ENCODE measurements at places on chromosomes 12 and 14. TPM values are rescaled to one million over a fixed set of nuclear protein-coding genes. Genes with fewer than 3 reads are reported as not detected.

DNA sequence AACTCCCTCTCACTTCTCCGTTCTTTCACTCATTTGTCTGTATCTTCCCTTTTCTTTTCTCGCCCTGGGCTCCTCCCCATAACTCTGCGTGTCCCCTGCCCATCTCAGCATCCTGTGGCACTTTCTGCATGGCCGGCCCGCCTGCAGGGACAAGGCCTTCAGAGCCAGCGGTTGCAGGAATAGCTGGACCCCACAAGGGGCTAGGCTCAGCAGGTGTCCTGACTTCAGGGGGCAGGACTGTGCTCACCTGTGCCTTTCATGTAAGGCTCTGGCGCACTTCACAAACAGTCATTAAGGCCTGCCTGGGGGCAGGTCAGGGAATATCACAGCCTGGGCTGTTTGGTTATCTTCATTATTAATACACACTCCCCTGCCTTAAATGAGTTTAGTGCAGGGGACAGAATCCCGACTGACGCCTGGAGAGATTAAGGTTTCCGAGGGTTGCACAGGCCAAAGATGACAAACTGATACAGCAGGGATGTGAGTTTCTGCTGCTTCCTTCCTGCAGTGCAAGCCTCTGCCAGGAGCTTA lies 768.8 kb upstream of the TBX3 start:
- no peaks in the 10 kb centered on the region for H3K27me3 ChIP-seq
- DNase-seq = no peak
- H3K4me3 ChIP-seq = no peak overlapping the region

Gene IRAK3
- not detected for total RNA-seq

DNA sequence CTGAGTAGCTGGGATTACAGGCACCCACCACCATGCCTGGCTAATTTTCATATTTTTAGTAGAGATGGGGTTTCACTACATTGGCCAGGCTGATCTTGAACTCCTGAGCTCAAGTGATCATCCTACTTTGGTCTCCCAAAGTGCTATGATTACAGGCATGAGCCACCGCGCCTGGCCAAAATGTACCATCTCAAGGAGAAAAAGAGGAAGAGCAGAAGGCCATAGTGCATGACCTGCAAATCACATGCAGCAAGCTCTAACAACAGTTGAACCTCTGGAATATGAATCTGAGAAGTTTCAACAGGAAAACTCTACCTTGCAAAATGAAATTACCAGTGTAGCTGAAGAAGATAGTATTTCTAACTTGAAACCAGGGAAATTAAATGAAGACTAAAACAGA lies 17.1 kb upstream of the SERPINA1 start:
- H3K4me1 ChIP-seq = no peaks in the 10 kb centered on the region
- no peaks in the 10 kb centered on the region for H3K36me3 ChIP-seq
- H3K27me3 ChIP-seq = 0 out of 2 replicates have a peak, but pooled peaks cover 3% of the 10 kb centered on the region
- H3K4me3 ChIP-seq = no peak overlapping the region
- no peak overlapping the region for H3K27ac ChIP-seq

Gene KRT75
- not detected for total RNA-seq

GRCh38 chr12:99553461-99553860 lies 94.1 kb upstream of the GARIN6 start:
- H3K4me3 ChIP-seq = no peak overlapping the region
- H3K27ac ChIP-seq = no peak overlapping the region
- no peak for DNase-seq
- no peaks in the 10 kb centered on the region for H3K36me3 ChIP-seq
- H3K4me1 ChIP-seq = no peaks in the 10 kb centered on the region

Gene TMEM121
- total RNA-seq = not detected

- no peak overlapping the region for H3K27ac ChIP-seq
- H3K36me3 ChIP-seq = no peaks in the 10 kb centered on the region
- H3K27me3 ChIP-seq = no peaks in the 10 kb centered on the region
- H3K4me1 ChIP-seq = peaks cover 8% of the 10 kb centered on the region
- no peak overlapping the region for H3K4me3 ChIP-seq
These were observed 67.1 kb downstream of the CRACR2A start for GRCh38 chr12:3685830-3686229.

DNA sequence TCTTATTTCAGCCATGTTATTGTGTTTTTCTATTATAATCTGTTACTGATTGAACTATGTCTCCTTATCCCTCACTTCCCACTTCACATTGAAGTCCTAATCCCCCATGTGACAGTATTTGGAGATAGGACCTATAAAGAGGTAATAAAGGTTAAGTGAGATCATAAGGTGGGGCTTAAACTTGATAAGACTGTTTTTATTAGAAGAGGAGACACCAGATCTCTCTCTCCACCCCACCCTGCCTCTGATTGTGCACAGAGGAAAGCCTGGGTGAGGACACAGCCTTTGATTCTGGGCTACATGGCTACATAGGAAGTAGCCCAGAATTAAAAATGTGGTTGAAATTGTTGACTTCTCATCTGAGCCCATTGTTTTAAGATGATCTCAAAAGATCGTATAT lies 414.7 kb downstream of the SLC16A7 start:
- H3K27me3 ChIP-seq = no peaks in the 10 kb centered on the region
- no peaks in the 10 kb centered on the region for H3K4me1 ChIP-seq
- H3K27ac ChIP-seq = no peak overlapping the region
- no peak overlapping the region for H3K4me3 ChIP-seq

GRCh38 chr12:129552996-129553750 lies 350.7 kb downstream of the TMEM132D start:
- no peak for DNase-seq
- no peak overlapping the region for H3K27ac ChIP-seq
- no peaks in the 10 kb centered on the region for H3K36me3 ChIP-seq
- no peak overlapping the region for H3K4me3 ChIP-seq

DNA sequence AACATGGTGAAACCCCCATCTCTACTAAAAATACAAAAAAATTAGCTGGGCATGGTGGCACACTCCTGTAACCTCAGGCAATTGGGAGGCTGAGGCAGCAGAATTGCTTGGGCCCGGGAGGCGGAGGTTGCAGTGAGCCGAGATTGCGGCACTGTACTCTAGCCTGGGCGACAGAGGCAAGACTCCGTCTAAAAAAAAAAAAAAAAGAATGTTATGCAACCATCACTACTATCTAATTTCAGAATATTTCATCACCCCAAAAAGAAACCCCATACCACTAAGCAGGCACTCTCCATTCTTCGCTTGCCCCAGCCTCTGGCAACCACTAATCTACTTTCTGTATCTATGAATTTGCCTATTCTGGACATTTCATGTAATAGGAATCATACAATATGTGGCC lies 68.8 kb upstream of the AMN start:
- no peak overlapping the region for H3K27ac ChIP-seq
- H3K4me1 ChIP-seq = peaks cover 3% of the 10 kb centered on the region
- H3K27me3 ChIP-seq = no peaks in the 10 kb centered on the region
- no peak for DNase-seq
- H3K36me3 ChIP-seq = peaks cover 60% of the 10 kb centered on the region
- H3K4me3 ChIP-seq = no peak overlapping the region

Gene CLEC4C
- total RNA-seq = not detected

All from Karpas-422 (cell line).